ENCODE measurements at places on chromosomes 5 and 9.

DNA sequence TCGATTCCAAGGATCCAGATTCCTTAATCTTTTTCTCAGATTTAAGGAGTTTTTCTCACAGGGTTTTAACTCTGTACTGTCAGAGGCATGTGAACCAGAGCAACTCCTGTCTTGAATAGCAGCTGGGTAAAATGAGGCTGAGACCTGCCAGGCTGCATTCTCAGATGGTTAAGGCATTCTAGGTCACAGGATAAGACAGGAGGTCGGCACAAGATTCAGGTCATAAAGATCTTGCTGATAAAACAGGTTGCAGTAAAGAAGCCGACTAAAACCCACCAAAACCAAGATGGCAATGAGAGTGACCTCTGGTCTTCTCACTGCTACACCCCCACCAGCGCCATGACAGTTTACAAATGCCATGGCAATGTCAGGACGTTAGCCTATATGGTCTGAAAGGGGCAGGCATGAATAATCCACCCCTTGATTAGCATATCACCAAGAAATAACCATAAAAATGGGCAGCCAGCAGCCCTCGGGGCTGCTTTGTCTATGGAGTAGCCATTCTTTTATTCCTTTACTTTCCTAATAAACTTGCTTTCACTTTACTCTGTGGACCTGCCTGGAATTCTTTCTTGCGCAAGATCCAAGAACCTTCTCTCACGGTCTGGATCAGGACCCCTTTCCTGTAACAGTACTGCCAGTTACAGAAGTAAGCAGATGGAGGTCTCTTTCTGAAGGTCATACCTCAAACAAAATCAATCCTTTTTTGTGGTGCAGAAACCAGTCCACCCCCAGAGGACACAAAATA, 87.1 kb downstream of the SLC38A9 start:
- DNase-seq: no peak

- no peak for DNase-seq
These were observed 41.8 kb downstream of the MUSK start for GRCh38 chr9:110710420-110710819.

DNA sequence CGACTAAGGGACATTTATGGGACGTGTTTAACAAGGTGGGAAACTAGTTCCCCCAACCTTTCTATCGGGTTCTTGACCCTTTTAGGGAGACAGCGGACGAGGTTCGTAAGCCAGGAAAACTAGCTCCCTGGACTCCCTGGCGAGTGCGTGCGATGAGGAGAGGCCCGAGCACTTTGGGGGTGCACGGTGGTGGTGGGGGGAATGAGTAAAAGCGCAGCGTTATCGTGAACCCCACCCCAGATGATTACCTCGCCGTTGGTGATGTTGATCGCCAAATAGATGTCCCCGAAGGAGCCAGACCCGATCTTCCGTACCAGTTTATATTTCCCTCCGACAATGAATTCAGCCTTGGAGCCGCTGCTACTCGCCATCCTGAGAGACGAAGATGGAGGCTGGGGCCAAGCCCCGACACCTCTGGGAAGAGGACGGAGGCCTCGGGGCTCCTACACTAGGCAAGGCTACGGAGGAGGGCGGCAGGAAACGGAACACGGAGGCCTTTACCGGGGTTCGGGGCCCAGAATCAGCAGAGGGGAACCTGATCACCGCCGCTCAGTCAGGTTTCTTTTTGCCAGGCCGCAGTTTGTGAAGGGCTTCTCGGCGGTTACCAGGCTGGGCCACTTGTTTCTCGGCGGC, 529 bp downstream of the CSNK1A1 start:
- DNase-seq: no peak

DNA sequence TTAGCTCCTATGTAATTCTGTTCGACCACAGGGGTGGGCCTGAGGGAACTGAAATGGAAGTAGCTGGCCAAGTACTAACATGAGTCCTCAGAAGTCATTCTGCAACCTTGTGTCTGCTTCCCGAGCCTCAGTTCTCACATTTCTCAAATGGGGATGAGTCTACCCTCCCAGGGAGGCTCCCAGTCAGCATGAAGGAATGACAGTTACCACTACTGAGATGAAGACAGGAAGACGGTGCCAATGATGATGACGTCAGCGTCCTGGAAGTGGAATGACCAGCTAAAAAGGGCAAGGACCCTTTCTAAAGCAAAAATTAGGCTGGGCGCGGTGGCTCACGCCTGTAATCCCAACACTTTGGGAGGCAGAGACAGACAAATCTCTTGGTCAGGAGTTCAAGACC, 6.8 kb downstream of the PIP5KL1 start:
- no peak for DNase-seq

- DNase-seq: no peak
These were observed 137.6 kb upstream of the WWC1 start for GRCh38 chr5:168153876-168154270.

- no peak for DNase-seq
These were observed 171.3 kb downstream of the SLC28A3 start for GRCh38 chr9:84169240-84169639.

GRCh38 chr5:111764019-111764418, 7.0 kb upstream of the NREP start:
- no peak for DNase-seq

DNA sequence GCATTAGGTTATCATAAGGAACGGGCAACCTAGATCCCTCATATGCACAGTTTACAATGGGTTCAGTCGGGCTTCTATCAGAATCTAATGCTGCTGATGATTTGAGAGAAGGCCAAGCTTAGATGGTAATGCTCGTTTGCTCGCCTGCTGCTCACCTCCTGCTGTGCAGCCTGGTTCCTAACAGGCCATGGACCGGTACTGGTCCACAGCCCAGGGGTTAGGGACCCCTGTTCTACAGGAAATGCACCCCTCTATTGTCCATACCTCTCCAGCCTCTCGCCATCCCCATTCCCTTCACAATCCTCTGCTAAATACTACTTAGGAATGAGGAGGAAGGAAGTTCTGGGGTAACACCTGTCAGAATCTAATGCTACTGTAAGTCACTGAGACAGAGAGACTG, 75.1 kb downstream of the OXCT1 start:
- no peak for DNase-seq

- no peak for DNase-seq
These were observed 85.6 kb downstream of the DAB2IP start for GRCh38 chr9:121736934-121737462.

GRCh38 chr5:43780586-43780985, 177.6 kb downstream of the NNT start:
- no peak for DNase-seq

DNA sequence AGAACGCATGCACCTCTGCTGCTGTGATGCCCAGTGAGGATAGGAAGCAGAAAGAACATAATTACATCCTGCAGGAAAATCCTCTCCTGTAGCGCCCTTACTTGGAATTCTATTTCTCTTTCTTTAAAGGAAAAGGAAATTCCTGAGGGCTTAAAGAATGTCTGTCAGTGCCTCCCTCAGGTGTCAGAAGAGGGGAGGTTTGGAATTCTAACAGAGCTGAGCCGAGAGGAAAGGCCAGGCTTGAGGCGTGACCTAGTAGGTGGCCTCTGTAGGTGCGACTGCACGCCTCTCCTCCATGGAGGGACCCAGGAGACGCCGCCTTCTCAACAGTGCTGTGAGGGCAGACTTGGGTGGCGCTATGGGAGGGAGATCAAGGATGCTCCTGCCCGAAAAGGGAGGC, 55.9 kb upstream of the ERCC6L2 start:
- no peak for DNase-seq

GRCh38 chr9:94029932-94030317, 54.3 kb upstream of the PTPDC1 start:
- DNase-seq: no peak

- no peak for DNase-seq
These were observed 31.2 kb upstream of the TLE1 start for GRCh38 chr9:81720450-81721086.

GRCh38 chr5:89065919-89066318, 182.9 kb upstream of the MEF2C start:
- no peak for DNase-seq

GRCh38 chr9:117305454-117305853, 109.4 kb downstream of the ASTN2 start:
- no peak for DNase-seq

DNA sequence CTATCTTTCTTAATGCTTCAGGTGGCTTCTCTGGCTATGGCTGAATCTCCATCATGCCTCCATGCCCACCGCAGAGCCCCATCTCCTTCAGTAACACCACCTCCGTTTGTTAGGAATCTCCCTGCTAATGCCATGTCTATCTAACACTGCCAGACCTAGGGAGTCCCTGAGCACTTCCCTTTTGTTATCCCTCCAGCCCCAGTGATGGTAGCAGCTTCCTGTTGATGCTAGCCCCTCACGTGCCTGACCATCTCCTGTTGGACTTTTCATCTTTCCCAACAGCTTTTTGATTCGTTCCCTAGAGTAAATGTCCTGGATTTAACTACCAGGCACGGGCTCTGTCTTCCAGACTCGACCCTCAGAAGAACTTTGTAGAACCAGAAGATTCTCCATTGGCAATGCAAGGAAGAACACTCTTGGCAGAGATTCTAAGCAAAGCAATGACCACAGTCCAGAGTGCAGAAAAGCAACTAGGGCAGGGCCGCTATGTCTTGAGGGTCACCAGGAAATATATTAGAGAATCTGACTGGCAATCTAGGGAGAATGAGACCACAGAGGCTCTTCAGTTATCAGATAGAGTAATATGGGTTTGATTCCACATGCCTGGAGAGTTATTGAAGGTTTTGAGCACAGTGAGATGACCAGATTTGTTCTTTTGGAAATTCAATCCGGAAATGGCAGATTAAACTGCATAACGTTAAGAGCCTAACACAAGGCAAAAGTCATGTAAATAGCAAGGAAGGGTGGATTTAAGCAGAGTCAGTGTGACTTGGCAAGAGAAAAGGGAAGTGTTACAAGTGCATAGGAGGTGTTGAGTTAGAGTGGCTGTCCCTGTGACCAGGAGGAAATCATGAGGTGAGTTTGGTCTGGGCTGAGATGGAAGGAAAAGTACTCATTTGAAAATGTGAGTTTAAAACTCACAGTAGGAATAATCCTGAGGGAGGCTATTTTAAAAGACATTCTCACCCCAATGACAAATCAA, 555.2 kb downstream of the ACTL7B start:
- DNase-seq: no peak

DNA sequence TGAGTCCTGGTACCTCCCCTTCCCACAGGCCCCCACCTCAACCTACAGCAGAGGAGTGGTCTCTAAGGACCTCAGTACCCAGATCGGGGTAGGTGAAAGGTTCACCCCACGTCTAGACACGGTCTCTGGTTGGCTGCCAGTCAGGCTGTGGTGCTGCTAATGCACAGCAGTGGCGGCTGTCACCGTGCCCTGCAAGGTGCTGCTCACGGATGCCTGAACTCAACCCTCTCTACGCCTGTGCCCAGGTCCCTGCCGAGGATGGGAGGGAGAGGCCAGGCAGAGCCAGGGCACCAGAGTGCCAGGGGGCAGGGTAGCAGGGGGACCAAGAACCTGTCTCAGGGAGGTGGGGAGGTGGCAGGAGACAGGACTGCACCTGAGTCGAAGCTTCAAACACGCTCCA, 14.3 kb downstream of the IER5L start:
- no peak for DNase-seq

DNA sequence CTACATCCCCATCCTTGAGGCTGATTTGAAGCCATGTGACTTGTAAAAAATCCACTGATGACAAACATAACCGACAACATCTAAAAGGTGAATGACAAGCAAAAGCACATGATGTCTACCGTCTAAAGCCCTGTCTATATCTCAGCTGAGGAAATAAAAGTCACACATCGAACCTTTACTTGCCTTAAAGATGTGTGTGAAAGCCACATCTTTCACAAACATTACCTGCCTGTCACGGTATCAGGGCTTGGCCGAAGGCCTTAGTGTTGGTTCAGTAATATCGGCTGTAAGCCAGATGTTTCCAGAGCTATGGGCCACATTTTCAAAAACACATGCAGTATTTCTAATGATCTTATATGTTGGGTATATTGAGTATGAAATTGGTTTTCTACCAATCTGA, 125.8 kb downstream of the EFNA5 start:
- DNase-seq: no peak

GRCh38 chr5:125719681-125720347, 703.4 kb upstream of the GRAMD2B start:
- DNase-seq: no peak

DNA sequence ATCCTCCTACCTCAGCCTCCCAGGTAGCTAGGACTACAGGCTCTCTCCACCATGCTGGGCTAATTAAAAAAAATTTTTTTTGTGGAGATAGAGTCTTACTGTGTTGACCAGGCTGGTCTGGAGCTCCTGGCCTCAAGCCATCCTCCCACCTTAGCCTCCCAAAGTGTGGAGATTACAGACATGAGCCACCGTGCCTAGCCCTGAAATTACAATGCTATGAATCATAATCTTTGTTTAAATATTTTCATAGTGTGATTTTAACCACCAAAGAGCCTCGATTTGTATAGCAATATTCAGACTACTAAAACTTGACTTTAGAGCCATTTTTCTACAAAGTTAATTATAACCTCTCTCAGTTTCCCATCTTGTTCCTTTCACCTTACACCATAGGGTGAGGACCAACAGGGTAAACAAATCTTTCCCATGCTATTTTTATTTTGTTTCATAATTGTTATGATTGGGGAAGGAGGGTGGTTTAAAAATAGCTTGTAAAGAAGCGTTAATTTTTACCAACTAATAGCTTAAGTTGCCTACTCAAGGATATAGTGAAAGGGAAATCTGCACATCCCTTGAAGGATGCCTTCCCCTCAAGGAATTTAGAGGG, 32.7 kb downstream of the UBE2D2 start:
- no peak for DNase-seq

DNA sequence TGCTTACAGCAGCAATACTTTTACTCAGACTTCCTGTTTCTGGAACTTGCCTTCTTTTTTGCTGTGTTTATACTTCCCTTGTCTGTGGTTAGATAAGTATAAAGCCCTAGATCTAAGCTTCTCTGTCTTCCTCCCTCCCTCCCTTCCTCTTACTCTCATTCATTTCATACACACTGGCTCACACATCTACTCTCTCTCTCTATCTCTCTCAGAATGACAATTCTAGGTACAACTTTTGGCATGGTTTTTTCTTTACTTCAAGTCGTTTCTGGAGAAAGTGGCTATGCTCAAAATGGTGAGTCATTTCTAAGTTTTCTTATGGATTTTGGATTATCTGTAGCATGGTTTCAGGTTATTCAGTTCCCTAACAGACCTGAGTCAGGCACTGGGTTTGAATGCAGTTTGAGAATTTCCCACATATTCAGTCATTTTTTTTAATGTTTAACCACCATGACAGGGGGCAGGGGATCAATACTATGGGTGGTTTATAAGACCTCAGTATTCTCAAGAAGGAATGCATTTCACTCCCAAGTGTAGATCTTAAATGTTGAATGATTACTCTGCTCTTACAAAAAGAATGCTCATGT, at the start of gene IL7R:
IL7R (plus strand) TSS at position 127 of the 587 bp plus-strand sequence; CDS start at position 214, 87 bp downstream.
- no peak for DNase-seq

GRCh38 chr9:127746959-127747569, 12.0 kb upstream of the TOR2A start:
- no peak for DNase-seq

DNA sequence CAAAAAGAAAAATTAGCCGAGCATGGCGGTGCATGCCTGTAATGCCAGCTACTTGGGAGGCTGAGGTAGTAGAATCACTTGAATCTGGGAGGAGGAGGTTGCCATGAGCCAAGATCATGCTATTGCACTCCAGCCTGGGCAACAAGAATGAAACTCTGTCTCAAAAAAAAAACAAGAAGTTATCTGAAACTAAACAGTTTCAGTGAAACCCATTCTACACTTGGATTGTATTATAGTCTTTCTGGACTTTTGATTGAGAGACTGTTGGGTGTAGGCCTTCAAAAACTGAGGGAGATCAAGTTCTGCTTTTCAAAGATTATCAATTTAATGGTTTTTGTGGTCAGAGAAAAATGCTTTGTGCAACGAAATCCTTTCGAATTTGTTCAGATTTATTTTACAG, 34.6 kb upstream of the SPINK5 start:
- no peak for DNase-seq

All from T-helper 9 cell (primary cell).